SK-N-MC (cell line): ENCODE measurements at places on chromosomes 16 and 17.

- no peak for DNase-seq
Observed at GRCh38 chr16:68378436-68379415, 67.9 kb downstream of the PRMT7 start.

GRCh38 chr17:20154286-20155000 is 145.3 kb downstream of the SPECC1 start:
- DNase-seq: no peak

DNA sequence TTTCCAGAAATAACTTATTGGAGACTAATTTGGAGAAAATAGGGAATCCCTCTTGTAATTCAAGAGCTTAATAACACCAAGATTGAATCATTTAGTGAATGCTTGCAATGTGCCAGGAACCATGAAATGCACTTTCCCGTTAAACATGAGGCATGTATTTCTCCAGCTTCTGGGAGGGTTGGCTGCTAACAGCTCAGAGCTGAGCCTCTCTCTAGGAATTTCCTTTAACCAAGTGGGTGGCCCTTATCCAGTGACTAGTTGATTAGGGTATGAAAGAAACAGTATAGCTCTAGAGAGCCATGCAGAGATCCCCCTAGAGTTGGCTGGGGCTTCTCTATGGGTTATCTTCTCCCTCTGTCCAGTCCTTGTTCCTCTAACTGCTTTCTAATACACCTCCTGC is 356.4 kb upstream of the GOT2 start:
- no peak for DNase-seq

GRCh38 chr17:78253946-78254672 is 22.7 kb downstream of the TMEM235 start:
- peak; percentile 37 for DNase-seq

GRCh38 chr16:88276591-88276990 is 106.2 kb upstream of the ZNF469 start:
- DNase-seq: no peak

DNA sequence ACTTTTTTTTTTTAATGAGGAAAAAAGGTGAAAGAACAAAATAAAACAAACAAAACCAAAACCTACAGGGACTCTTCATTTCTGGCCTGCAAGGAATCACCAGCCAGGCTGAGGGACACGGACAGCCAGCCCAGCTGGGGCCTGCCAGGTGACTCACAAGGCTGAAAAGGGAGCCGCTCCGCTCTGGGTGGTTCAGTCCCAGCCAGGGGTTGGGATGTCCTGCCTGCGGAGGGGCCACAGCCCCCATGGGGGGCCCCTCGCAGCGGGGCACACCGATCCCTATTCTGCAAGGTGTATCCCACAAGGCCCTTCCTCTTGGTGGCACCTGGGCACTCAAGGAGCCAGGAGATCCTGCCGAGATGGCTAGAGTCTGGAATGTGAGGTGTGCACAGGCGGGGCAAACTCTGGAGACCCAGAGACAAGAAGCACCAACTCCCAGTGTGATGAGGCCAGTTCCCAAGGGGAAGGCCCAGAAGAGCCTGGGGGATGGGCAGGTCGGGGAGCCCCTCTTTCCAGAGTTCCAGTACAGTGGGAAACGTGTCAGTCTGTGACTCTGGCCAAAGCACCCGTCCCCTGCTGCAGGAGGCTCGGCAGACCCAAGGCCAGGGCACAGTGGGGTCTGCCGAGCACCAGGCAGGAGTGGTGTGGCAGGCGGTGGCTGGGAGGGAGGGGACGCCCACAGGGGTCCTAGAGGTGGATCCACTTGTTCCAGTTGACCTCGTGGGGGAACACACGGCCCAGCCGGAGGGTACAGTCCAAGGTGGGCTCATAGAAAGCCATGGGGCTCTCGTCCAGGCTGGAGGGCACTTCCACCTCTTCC is 58.9 kb downstream of the IL21R start:
- DNase-seq: no peak

DNA sequence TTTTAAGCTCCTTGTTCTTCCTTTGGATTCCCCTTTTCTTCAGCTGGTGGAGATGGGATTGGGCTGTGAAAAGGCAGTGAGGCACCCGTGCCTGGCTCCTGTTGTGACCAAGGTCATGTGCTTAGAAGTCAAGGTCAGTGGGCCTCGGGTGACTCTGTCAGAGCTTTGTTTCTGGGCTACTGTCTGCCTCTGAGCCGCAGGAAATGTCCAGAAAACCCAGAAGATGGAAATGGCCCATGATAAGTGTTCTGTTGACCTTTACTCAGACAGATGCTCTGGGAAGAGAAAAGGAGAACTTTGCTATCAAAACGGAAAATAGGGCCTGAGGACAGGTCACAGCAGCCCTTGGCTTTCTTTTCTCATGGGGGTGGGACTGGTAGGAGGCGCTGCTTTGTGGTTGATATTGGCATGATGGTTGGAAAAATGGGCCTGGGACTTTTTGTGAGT is 2.9 kb downstream of the ABCC1 start:
- no peak for DNase-seq

- DNase-seq: no peak
Observed at GRCh38 chr17:8583954-8584353, 46.6 kb downstream of the MYH10 start.

DNA sequence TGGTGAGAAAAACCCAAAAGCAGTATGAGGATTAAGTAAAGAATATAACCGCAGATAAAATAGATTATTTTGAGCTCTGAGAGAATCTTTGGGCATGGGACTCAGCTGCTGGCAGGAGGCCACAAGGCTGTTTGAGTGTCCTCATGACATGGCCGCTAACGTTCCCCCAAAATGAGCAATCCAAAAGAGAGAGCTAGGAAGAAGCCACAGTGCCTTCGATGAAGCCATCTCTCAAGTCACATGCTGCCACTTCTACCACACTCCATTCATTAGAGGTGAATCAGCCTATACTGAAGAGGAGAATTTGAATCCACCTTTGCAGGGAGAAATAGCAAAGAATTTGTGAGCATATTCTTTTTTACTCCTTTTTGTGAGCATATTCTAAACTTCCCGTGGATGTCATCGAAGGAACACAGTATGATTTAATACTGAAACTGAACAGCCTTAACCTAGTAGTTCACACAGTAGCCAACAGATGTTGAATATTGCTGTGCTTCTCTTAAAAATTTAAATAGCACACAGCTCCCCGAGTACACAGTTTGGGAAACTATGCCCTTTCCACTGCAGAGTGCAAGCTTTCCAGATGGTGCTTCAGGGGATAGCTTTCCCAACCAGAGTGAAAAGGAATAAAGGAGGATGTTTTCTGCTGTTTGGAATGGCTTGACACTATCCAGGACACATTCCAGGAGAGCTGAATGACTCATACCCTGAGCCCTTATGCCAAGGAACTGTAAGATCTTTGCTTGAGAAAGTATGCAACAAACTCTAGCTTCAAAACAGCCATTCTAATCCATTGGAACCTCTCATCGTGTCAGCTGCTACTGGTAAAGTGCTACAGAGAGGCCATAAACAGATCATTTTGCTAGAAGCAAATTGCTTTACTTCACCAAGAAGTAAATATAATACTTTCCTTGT is 33.9 kb downstream of the ANKFY1 start:
- DNase-seq: no peak

DNA sequence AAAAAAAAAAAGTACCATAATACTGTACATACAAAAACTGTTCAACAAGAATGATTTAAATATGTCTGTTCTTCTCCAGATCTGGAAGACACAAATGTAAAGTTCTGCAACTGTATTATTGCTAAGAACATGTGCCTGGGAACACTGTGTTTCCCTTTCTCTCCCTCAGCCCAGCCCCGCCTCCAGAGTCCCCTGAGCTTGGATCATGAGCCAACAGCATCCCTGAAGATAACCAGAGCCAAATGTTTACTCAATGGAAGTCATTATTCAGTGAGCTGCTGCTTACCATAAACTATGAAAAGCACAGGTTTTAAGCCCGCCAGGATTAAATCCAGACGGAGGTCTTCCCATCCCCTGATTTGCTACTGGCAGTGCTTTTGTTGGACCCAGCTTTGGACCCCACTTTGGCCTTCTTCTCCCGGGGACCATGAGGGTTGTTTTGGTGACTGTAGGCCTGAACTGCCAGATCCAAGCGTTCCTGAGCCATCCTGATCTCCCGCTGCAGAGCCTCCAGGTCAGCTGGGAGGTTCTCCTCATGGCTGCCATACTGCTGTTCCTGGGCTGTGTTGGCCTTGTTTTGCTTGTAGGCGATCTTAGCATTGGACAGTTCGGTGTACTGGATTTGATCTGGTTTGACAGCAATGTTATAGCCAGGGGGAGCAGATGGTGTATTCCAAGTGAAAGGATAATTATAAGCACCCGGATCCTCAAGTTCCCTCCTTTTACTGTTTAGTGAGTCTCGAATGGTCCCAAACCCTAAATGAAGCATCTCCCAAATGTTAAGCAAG is 25.6 kb downstream of the GJC1 start:
- DNase-seq: no peak

DNA sequence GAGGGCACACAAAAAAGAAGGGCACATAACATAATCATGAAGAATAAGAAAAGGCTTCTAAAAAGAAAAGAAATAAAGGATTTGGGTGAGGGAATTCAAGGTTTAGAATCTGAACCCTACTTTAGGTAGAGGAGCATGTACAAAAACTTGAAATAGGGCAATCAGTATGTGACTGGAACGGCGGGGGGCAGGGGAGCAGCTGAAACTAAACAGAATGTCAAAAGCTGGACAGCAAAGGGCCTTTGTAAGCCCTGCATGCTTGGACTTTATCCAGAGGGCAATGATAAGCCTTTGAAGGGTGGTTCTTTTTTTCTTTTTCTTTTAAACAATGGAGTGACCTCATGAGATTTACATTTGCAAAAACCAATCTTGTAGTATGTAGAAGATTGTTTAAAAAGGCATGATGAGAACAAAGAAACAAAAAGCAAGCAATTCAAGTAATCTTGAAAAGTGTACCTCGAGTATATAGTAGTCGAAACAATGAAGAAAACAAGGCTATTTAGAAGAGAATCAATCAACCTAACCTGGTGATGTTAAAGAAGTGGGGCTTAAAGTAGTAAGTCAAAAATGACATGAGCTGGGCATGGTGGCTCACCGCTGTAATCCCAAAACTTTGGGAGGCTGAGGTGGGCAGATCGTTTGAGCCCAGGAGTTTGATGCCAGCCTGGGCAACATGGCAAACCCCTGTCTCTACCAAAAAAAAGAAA is 46.7 kb upstream of the ANKFY1 start:
- no peak for DNase-seq

- DNase-seq: no peak
Observed at GRCh38 chr16:74577882-74578366, 29.0 kb downstream of the GLG1 start.

DNA sequence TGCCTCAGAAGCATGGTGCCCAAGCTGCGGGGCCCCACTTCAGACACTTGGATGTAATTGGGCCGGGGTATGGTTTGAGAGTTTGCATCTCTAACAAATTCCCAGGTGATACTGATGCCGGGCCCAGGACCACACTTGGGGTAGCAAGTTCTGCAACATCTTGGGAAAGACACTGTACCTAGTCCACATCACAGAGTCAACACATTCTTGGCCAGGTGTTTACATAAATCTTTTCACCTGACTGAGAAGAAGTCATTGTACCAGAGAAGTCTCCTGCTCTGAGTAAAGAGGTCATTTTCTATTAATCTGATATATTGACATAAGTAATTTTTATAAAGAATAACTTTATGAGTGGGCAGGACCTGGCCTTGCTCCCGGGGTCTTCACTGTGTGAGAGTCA is 27.5 kb downstream of the GPT2 start:
- DNase-seq: no peak

DNA sequence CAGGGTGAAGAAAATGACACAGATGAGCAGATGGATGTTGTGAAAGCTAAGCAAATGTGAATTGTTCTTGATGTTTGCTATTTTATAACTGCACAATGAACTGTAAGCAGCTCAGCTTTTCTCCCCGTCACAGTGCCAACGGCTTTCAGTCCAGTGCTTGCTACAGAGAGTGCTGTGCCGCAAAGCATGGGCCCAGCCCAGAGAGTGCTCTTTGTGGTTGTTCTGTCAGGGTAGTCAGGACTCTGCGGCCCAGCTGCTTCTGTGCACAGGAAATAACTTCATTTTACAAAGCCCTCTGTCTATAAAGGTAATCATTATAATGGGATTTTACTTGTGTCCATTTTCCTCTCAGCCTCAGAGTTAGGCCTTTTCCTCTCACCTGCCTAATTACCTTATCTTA is 39.1 kb downstream of the CDRT15 start:
- DNase-seq: no peak
